ENCODE measurements at places on chromosomes 4 and X.
A peak's percentile ranks its signal among the peaks of the same experiment; 100 is the strongest.

GRCh38 chr4:124936427-124936826 is 223.9 kb upstream of the ANKRD50 start:
- H3K27me3 ChIP-seq = no peaks in the 10 kb centered on the region
- H3K4me3 ChIP-seq = no peak overlapping the region
- H3K36me3 ChIP-seq = no peaks in the 10 kb centered on the region
- no peak for DNase-seq

DNA sequence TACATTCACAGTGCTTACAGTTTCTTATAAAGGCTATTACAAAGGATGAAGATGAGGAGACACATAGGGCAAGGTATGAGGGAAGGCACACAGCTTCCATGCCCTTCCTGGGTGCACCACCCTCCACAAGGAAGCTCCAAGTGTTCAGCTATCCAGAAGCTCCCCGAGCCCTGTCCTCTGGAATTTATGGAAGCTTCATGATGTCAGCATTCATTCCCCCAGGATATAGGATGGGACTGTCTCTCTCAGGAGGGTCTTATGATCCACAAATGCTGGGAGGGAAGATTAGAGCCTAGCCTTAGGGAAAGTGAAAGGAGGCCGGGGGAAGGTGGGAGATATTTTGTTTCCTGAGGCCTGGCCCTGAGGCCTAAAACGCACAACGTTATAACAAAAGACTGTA is 236.0 kb downstream of the ANK2 start:
- H3K27me3 ChIP-seq = peaks cover 8% of the 10 kb centered on the region
- H3K4me3 ChIP-seq = no peak overlapping the region
- H3K36me3 ChIP-seq = no peaks in the 10 kb centered on the region
- H3K27ac ChIP-seq = no peak overlapping the region
- H3K4me1 ChIP-seq = no peaks in the 10 kb centered on the region

DNA sequence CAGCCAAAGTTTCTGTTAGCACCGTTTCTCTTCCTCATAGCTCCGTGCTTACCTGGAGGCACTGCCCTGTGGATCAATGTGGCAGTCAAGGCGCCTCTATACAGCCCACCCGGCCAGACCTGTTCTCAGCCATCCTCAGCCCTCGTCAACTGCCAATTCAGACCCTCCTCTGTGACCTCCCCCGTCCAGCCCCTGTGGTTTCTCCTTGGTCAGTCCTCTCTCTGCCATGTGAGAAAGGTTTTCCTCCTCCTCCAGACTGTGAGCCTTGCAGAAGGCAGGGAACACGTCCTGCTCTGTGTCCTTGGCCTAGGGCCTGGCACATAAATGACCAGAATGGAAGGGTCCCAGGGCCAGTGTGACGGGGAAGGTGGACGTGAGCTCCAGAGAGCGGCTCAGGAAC is 174.6 kb upstream of the PSAPL1 start:
- no peaks in the 10 kb centered on the region for H3K27me3 ChIP-seq
- DNase-seq = no peak
- H3K27ac ChIP-seq = no peak overlapping the region
- H3K4me1 ChIP-seq = no peaks in the 10 kb centered on the region
- no peak overlapping the region for H3K4me3 ChIP-seq
- no peaks in the 10 kb centered on the region for H3K36me3 ChIP-seq

DNA sequence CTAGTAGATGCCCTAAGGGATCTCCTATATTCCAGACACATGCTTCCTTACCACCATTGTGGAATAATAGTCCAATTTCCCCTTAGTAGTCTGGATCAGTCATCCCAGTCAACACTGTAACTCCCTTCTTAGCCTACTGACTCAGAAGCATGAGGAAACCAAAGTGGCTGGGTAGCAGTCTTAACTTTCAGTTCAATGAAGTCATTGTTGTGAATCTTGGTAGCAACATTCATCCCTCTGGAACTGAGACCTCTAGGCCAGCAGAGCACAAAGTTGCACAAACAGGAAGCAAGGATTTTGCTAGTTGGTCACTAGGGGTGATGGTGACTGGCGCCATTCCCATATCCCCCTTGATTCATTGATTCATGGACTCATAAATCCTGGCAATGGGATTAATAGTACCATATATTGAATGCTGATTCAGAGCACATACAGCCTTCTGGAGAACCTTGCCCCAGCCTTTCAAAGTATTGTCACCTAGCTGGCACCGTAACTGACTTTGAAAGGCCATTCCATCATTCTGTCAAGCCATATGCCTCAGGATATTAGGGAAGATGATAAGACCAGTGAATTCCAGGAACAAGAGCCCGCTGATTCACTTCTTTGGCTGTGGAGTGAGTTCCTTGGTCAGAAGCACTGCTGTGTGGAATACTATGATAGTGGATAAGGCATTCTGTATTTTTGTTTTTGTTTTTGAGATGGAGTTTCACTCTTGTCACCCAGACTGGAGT is 19.7 kb upstream of the GPAT3 start:
- H3K4me1 ChIP-seq = no peaks in the 10 kb centered on the region
- DNase-seq = no peak
- peaks cover 4% of the 10 kb centered on the region for H3K27me3 ChIP-seq
- H3K4me3 ChIP-seq = no peak overlapping the region
- H3K36me3 ChIP-seq = no peaks in the 10 kb centered on the region

DNA sequence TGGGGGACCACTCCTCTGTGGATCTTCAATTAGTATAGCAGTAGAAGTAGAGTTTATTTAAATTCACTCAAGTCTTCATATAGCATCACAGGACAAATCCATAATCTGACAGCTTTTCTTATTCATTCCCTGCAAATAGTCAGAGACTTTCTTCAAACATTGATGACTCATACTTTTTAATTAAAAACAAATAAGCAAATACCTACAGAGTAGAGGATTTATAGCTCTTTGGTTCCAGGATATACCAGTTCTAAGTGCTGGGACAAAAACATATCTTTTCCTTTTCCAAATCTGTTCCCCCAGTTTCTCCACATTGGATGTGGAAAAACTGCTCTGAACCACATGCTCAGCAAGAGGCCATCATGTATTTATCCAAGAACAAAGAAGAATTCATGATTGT is 24.1 kb downstream of the EMCN start:
- H3K27ac ChIP-seq = no peak overlapping the region
- no peaks in the 10 kb centered on the region for H3K27me3 ChIP-seq
- no peak overlapping the region for H3K4me3 ChIP-seq
- no peaks in the 10 kb centered on the region for H3K36me3 ChIP-seq

GRCh38 chr4:75289914-75290582 is 224.2 kb downstream of the RCHY1 start:
- H3K27ac ChIP-seq = no peak overlapping the region
- no peaks in the 10 kb centered on the region for H3K36me3 ChIP-seq
- H3K4me1 ChIP-seq = no peaks in the 10 kb centered on the region

GRCh38 chr4:185713731-185714130 is 98.3 kb downstream of the SORBS2 start:
- DNase-seq = no peak
- no peaks in the 10 kb centered on the region for H3K36me3 ChIP-seq
- no peak overlapping the region for H3K4me3 ChIP-seq
- H3K4me1 ChIP-seq = no peaks in the 10 kb centered on the region
- H3K27me3 ChIP-seq = peaks cover 2% of the 10 kb centered on the region
- H3K27ac ChIP-seq = no peak overlapping the region

- H3K27me3 ChIP-seq = no peaks in the 10 kb centered on the region
- H3K36me3 ChIP-seq = no peaks in the 10 kb centered on the region
- DNase-seq = no peak
- no peak overlapping the region for H3K4me3 ChIP-seq
Measured at GRCh38 chrX:101530944-101531343, 19.4 kb upstream of the ARMCX1 start.

- H3K4me1 ChIP-seq = peaks cover 6% of the 10 kb centered on the region
- no peak overlapping the region for H3K27ac ChIP-seq
- no peak for DNase-seq
- no peaks in the 10 kb centered on the region for H3K27me3 ChIP-seq
- H3K4me3 ChIP-seq = no peak overlapping the region
Measured at GRCh38 chr4:16126714-16127113, 42.9 kb upstream of the PROM1 start.

DNA sequence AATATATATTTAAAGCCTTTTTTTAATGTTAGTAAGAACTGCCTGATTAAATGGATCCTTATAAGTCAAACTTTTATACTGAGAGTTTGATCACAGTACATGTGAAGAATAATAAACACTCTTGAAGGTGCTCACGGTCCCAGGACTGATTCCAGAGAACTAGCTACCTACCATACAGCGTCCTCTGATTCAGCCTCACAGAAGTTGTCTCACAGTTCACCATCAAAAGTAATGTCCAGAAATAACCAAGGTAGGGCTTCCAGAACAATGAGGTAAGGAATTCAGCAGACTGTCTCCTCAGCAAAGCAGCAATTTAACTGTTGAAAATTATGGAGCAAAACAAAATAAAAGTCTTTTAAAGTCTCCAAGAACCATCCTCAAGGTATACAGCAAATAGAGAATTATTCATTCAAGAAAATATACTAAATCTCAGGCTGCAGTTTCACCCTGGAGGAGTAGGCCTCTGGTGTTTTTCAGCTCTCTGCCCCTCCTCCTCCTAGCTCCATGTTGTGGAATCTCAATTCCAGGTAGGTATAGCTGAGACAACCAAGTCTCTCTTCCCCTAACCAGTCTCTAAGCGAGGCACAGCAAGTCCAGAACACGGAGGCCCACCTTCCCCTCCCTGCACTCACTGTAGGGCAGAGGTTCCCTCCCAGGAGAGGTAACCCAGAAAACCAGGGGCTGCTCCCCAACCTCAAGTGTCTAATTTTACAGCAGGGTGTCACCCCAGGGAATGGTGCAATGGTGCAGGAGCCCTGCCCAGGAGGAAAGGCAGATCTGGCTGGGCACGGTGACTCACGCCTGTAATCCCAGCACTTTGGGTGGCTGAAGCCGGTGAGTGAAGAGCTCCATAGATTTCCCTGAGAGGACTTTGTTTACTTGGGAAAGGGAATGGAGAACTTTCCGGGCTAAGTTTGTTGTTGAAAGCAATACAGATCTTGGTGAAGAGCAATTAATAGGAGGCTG is 28.6 kb downstream of the FAM241A start:
- H3K36me3 ChIP-seq = peaks cover 4% of the 10 kb centered on the region
- H3K4me1 ChIP-seq = peaks cover 37% of the 10 kb centered on the region
- no peak overlapping the region for H3K27ac ChIP-seq
- DNase-seq = no peak
- H3K27me3 ChIP-seq = no peaks in the 10 kb centered on the region

GRCh38 chrX:108064613-108065012 is 19.7 kb downstream of the VSIG1 start:
- no peak overlapping the region for H3K4me3 ChIP-seq
- H3K27me3 ChIP-seq = peaks cover 3% of the 10 kb centered on the region
- no peak overlapping the region for H3K27ac ChIP-seq
- no peaks in the 10 kb centered on the region for H3K36me3 ChIP-seq
- H3K4me1 ChIP-seq = peaks cover 3% of the 10 kb centered on the region

GRCh38 chrX:133215017-133215416 is 3.1 kb downstream of the TFDP3 start:
- H3K27ac ChIP-seq = no peak overlapping the region
- no peaks in the 10 kb centered on the region for H3K4me1 ChIP-seq
- no peak for DNase-seq
- no peaks in the 10 kb centered on the region for H3K36me3 ChIP-seq
- H3K27me3 ChIP-seq = peaks cover under 1% of the 10 kb centered on the region

DNA sequence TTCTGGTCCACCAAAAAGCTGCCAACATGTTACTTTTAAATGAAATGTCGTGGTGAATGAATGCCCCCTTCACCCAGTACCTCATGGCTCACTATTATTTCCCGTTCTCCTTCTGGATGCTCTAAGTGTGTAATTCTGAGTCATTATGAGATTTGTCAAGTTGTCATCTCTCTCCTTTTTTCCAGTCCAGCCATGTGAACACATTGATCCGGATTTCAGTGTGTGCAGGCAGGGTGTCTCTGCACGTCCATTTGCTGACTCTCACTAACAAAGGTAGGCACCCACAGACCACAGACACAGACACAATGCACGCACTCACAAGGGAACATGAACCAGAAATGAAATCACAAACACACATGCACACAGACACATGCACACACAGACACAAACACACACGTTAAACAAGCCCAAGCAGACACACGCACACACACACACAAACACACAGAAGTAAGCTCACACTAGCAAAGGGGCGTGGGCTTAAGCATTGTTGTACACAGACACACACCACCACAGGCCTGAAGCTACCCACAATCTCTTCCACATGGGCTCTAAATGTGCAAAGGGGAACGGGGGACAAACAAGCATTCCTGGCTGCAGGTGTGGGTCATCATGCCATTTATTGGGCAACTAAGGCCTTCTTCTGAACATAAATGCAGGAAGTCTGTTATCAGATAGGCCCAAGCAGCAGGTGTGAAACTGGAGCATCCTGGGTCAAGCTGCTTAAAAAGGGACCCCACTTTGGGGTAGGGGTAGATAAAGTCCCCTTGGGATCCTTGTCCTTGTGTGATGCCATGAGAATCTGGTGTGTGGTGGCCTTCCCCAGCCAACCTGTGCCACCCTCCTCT is 58.1 kb downstream of the NBDY start:
- no peak for DNase-seq
- H3K36me3 ChIP-seq = peaks cover 13% of the 10 kb centered on the region
- H3K27me3 ChIP-seq = no peaks in the 10 kb centered on the region
- H3K4me3 ChIP-seq = no peak overlapping the region
- peak overlapping the region; percentile 86 for H3K27ac ChIP-seq
- H3K4me1 ChIP-seq = peaks cover 53% of the 10 kb centered on the region

DNA sequence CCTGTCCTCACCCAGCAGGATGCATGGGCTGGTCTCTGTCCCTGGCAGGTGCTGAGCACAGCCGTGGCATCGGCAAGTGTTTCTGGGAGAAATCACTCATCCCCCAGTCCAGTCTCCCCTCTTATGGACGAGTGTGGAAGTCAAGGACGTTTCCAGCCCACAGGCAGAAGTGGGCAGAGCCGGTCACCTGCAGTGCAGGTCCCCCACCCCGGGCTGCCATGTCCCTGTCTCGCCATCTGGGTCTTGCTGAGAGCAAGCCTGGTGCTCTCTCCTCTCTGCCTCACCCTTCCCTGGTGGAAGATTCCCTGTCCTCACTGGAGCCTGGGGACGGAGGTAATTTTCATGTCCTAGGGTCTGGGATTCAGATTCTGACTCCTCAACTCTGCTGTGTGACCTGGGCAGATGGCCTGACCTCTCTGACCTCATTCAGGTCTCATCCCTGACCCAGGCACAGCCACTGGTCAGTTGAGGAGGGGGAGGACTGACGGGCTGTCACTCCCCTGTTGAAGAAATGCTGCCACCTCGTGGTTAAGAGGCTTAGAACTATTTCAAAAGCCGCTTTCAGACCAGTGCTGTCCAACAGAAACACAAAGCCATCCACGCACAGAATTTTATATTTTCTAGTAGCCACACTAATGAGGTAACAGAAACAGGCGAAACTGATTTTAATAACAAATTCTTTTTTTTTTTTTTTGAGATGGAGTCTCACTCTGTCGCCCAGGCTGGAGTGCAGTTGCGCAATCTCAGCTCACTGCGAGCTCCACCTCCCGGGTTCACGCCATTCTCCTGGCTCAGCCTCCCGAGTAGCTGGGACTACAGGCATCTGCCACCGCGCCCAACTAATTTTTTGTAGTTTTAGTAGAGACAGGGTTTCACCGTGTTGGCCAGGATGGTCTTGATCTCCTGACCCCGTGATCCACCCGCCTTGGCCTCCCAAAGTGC is 1.8 kb downstream of the CPZ start:
- no peaks in the 10 kb centered on the region for H3K36me3 ChIP-seq
- H3K4me3 ChIP-seq = no peak overlapping the region
- H3K27ac ChIP-seq = no peak overlapping the region
- H3K27me3 ChIP-seq = peaks cover 22% of the 10 kb centered on the region
- H3K4me1 ChIP-seq = peaks cover 4% of the 10 kb centered on the region

GRCh38 chr4:40579983-40580382 is 49.7 kb downstream of the RBM47 start:
- no peaks in the 10 kb centered on the region for H3K36me3 ChIP-seq
- no peak overlapping the region for H3K4me3 ChIP-seq
- no peak for DNase-seq
- H3K27me3 ChIP-seq = peaks cover 2% of the 10 kb centered on the region
- H3K4me1 ChIP-seq = peaks cover 25% of the 10 kb centered on the region
